Tibial nerve (tissue), 4 donors: ENCODE measurements at places on chromosomes 1 and 21.

DNA sequence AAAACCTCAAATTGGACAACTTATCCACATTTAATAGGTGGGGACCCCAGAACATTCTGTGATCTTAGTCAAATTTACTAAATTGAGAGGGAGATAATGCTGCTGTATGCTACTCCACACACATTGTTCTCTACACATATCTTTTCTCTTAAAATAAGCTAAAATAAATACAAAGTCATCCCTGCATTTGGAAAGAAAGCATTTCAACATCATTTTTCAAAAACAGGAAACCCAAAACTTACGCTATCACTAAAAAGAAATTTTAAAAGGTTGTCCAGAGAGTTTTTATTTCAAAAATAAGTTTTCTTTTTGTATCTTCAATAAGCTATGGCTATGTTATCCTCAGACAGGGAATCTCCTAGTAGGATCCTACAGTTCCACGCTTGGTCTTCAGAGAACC is 19.5 kb upstream of the OR6N2 start:
- no peaks in the 10 kb centered on the region for H3K27me3 ChIP-seq
- no peak overlapping the region for H3K4me3 ChIP-seq
- H3K4me1 ChIP-seq = no peaks in the 10 kb centered on the region
- no peaks in the 10 kb centered on the region for H3K36me3 ChIP-seq

GRCh38 chr1:7948960-7949359 is 8.3 kb upstream of the TNFRSF9 start:
- DNase-seq = no peak
- no peaks in the 10 kb centered on the region for H3K36me3 ChIP-seq
- H3K4me3 ChIP-seq = no peak overlapping the region
- peaks cover 4% of the 10 kb centered on the region for H3K4me1 ChIP-seq
- H3K27ac ChIP-seq = no peak overlapping the region

DNA sequence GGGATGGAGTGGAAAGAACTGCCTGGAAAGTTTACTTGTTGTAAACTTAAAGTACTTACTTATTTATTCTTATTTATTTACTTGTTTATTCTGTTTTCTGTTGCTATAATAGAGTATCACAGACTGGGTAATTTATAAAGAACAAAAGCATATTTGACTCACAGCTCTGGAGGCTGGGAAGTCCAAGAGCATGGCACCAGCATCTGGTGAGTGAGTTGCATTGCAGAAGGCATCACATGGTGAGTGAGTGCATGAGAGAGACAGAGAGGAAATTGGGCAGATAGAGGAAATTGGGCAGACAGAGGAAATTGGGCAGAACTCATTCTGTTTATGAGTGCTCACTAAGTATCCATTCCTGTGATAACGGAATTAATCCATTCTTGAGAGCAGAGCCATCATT is 11.6 kb upstream of the RGSL1 start:
- H3K4me3 ChIP-seq = no peak overlapping the region
- no peak for DNase-seq
- H3K27ac ChIP-seq = no peak overlapping the region
- H3K4me1 ChIP-seq = no peaks in the 10 kb centered on the region

- H3K4me3 ChIP-seq = no peak overlapping the region
- H3K4me1 ChIP-seq = no peaks in the 10 kb centered on the region
- no peaks in the 10 kb centered on the region for H3K27me3 ChIP-seq
- DNase-seq = no peak
- H3K36me3 ChIP-seq = no peaks in the 10 kb centered on the region
- H3K27ac ChIP-seq = no peak overlapping the region
Measured at GRCh38 chr1:154837672-154838171, 32.4 kb downstream of the KCNN3 start.

- H3K4me3 ChIP-seq = no peak overlapping the region
- H3K27me3 ChIP-seq = no peaks in the 10 kb centered on the region
- H3K27ac ChIP-seq = no peak overlapping the region
- H3K4me1 ChIP-seq = no peaks in the 10 kb centered on the region
Measured at GRCh38 chr1:155481741-155482241, 80.8 kb downstream of the ASH1L start.

GRCh38 chr1:61081686-61082310 is 563 bp upstream of the NFIA start:
- no peak for DNase-seq
- no peaks in the 10 kb centered on the region for H3K36me3 ChIP-seq
- H3K27ac ChIP-seq = peak overlapping the region; percentile 98
- no peaks in the 10 kb centered on the region for H3K27me3 ChIP-seq

- no peaks in the 10 kb centered on the region for H3K27me3 ChIP-seq
- peaks cover 13% of the 10 kb centered on the region for H3K4me1 ChIP-seq
- H3K27ac ChIP-seq = no peak overlapping the region
- no peak overlapping the region for H3K4me3 ChIP-seq
- no peak for DNase-seq
Measured at GRCh38 chr1:212671342-212672031, 28.2 kb downstream of the BATF3 start.

- H3K27ac ChIP-seq = peak overlapping the region; percentile 67
- no peaks in the 10 kb centered on the region for H3K27me3 ChIP-seq
- peak overlapping the region; percentile 89 for H3K4me3 ChIP-seq
- H3K36me3 ChIP-seq = no peaks in the 10 kb centered on the region
- no peak for DNase-seq
Measured at GRCh38 chr1:18903291-18903756, 969 bp upstream of the ALDH4A1 start.

- no peaks in the 10 kb centered on the region for H3K36me3 ChIP-seq
- DNase-seq = no peak
- H3K27ac ChIP-seq = no peak overlapping the region
Measured at GRCh38 chr1:41435570-41436178, 48.8 kb downstream of the EDN2 start.

- no peak overlapping the region for H3K4me3 ChIP-seq
- no peak overlapping the region for H3K27ac ChIP-seq
Measured at GRCh38 chr1:178107823-178108222, 13.9 kb downstream of the RASAL2 start.

GRCh38 chr1:56477164-56478111 is 101.9 kb downstream of the PLPP3 start:
- peak overlapping the region; percentile 44 for H3K4me3 ChIP-seq
- H3K27me3 ChIP-seq = no peaks in the 10 kb centered on the region
- H3K27ac ChIP-seq = peak overlapping the region; percentile 77
- H3K36me3 ChIP-seq = no peaks in the 10 kb centered on the region

DNA sequence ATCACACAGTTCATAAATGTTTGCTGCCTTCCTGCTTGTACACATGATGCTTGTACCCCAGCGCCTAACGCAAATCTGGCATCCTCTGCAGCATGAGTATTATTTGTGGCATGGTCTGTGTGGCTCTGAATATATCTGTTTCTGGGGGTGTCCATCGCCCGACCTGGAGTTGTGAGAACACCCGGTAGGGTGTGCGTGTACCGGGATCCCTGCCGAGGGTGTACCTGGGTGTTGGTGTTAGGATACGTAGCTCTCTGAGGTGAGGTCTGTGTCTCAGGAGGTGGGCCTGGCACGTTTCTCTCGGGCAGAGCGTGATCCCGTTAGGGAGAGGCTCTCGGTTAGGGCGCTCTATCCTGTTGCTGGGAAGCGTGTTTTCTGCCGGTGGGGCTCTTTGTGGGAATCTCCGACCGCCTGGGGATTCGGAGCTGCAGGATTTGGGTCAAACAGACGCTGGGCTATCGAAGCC is 10.4 kb upstream of the CDC20 start:
- peak overlapping the region; percentile 87 for H3K27ac ChIP-seq
- no peak for DNase-seq
- H3K36me3 ChIP-seq = no peaks in the 10 kb centered on the region
- peaks cover 21% of the 10 kb centered on the region for H3K4me1 ChIP-seq
- H3K27me3 ChIP-seq = no peaks in the 10 kb centered on the region
